ENCODE measurements at places on chromosomes 1 and 21.

DNA sequence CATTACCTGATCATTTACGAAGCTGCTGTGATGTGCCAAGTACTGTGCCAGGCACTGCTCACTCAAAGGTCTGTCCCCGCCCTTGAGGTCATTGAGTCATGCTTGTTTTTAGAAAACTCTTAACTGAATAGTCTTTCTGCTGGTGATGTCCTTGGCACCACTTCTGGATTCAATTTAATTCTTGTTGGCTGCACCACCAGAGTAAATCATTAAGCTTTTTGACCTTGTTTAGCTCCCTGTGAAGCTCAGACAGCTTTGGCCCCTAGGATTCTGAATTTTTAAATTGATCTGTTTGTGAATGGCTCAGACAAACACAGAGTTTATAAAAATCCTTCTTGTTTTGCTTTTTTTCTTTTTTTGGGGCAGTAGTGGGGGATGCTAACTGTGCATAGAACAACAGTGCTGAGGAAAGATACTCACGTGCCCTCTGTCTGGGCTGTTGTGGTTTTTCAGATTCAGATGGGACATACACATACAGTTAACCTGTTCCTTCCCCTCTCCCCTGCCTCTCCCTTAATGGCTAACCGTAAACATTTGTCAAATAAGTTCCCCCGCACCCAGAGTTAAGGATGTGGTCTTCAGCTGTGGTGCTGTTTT is 67.6 kb downstream of the MTR start:
- DNase-seq, result no peak

- DNase-seq, result no peak
These were observed 467.4 kb downstream of the COL11A1 start for GRCh38 chr1:102640872-102641271.

DNA sequence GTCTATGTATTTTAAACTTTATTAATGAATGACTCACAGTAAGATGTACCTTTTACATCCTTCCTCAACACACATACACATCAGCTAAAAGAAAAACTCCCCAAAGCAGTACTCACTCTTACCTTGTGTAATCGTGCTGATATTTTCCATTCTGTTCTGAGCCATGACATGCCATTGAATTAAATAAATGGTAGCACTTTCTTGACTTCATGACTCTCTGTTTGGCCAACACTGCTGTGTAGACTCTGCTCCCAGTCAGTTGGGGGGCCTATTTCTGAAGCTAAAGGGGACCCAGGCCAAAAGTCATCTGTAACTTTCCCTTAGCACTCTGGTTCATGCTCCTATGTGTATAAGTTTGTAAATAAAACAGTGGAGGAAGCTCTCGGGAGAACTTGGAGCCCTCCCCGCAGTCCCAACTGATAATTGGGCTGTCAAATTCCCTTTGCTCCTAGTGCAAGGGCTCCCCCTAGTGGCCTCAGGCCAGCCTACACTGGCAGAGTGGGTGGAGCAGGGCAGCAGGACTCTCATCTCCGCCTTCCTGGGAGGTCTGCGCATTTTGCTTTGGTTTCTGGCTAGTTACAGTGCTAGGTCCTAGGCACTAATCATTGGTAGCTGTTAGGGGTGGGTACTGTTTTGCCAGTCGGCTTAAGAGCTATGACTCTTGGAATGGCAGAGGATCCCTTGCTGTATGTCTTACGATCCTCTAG is 1.7 kb upstream of the FYB2 start:
- no peak for DNase-seq

GRCh38 chr1:176543360-176544129 is 80.6 kb downstream of the PAPPA2 start:
- no peak for DNase-seq

- no peak for DNase-seq
These were observed 1.4 kb downstream of the MAP1LC3C start for GRCh38 chr1:241997401-241997998.

DNA sequence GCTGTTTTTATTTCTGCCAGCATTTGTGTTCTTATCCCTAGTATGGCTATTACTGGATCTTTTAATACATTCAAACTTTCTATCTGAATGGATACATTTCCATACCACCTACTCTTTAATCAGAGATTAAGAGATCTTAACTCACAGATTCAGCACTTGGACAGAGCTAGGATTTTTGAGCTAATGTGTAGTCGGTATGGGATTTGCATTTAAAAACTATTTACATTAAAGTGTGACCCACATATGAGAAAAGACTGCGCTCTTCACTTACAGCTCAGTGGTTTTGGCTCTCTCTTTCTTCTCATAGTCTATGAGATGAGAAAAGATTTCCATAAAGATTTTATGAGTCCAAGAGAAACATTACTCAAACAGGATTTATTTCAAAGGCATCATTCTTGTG is 16.4 kb downstream of the HMGB4 start:
- no peak for DNase-seq

- no peak for DNase-seq
These were observed 15.1 kb upstream of the ST6GALNAC3 start for GRCh38 chr1:76059451-76059850.

DNA sequence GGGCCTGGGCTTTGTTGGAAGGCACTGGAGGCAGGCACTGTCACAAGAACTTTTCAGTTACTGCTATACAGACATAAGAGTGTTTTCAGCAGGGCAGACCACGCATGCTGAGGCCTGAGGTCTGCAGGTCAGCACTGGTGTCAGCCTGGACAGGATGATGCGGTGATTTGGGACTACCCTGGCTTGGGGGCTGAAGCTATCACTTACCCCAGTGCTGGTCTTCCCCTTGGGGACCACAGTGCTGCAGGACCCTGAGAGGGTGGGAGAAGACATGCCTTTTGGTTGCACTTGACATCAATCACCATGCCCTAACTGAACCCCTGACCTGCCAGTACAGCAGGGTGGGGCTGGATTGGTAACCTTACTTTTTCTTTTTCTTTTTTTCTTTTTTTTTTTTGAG is 9.2 kb downstream of the DMRTB1 start:
- DNase-seq, result no peak
